ENCODE measurements at places on chromosomes 5 and 9.

GRCh38 chr5:65969539-65970393 lies 43.4 kb downstream of the ERBIN start:
- DNase-seq: no peak

GRCh38 chr5:141603923-141604717 lies 14.7 kb downstream of the DIAPH1 start:
- peak; percentile 15 for DNase-seq

DNA sequence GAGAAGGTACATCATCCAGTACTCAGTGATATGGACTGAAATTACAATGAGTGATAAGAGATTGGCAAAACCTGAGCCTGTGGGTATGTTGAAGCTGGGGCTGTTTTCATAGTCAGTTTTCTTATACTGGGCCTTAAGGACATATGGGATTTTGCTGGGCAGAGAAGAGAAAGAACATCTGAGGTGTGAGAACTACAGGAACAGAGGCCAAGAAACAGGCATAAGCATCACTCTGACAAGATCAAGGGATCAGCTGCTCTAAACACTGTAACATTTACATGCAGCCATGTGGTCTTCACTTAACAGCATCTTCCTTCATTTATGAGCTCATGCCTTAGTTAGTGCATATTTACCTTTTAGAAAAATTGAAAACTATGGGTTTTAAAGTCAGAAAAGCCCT lies 220.0 kb downstream of the TRIM36 start:
- no peak for DNase-seq

DNA sequence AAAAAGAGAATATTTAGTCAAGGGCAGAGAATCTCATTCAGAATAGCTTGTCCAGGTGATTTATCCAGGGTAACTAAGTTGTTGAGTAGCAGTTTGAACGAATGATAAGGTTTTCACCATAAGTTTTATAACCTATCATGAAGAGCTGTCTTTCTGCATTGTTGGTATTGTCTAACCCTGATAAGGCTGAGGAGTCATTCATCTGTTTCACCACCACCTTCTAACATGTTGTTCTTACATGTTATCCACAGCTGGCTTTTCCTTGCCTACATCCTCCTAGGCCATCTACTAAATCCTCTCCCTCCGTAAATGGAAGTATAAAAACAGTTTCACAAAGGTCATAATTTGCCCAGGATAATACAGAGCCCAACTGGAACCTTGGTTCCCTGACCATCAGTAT lies 24.1 kb downstream of the ZNF462 start:
- DNase-seq: no peak

DNA sequence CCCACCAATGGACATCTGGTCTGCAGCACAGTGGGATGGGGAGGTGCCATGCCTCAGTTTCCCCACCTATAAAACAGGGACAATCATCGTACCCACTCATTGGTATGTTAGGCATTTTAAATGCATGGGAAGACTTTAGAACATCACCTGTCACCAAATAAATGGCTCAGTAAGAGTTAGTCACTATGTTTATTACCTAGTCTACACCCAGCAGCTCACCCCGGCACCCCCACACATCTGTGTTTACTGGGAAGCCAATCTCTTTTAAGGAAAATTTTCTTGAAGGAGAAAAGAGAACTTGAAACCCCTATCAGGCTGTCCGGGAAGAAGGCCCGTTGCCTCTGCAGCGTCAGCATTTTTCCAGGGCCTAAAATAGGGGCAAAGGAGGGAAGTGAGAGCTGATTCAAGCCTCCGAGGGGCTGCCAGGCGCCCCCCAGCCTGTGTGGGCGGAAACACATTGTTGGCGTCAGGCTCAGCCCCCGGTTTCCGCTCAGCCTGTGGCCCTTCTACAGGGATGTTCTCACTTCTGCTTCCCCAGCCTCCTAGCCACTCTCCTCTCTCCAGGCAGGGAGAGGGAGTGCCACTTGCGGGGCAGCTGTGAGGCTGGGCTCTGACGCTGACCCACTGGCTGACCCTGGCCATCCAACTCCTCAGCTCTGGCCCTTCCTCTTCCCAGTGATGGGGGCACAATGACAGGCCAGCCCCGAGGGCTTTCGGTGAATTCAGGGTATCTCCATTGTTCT lies 4.6 kb downstream of the CSF1R start:
- DNase-seq: peak; percentile 72

GRCh38 chr9:130292106-130292505 lies 26.5 kb downstream of the HMCN2 start:
- DNase-seq: no peak

DNA sequence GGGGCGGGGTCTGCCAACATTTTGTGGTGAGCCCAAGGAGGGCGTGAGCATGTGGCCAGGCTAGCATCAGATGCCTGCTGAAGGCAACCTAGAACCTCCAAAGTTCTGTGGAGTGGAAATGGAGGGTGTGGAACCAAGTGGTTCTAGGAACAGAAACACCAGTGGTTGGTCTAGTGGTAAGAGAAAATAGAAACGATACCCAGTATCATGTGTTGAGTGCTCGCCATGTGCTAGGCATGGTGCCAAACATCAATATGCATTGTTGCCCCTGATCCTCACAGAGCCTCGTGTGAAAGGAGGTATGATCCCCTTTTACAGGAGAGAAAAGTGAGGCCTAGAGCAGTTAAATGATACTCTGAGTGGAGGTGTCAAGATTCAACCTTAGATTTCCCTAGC lies 31.5 kb upstream of the MVB12B start:
- no peak for DNase-seq

GRCh38 chr5:16313761-16314160 lies 134.2 kb upstream of the MARCHF11 start:
- no peak for DNase-seq

DNA sequence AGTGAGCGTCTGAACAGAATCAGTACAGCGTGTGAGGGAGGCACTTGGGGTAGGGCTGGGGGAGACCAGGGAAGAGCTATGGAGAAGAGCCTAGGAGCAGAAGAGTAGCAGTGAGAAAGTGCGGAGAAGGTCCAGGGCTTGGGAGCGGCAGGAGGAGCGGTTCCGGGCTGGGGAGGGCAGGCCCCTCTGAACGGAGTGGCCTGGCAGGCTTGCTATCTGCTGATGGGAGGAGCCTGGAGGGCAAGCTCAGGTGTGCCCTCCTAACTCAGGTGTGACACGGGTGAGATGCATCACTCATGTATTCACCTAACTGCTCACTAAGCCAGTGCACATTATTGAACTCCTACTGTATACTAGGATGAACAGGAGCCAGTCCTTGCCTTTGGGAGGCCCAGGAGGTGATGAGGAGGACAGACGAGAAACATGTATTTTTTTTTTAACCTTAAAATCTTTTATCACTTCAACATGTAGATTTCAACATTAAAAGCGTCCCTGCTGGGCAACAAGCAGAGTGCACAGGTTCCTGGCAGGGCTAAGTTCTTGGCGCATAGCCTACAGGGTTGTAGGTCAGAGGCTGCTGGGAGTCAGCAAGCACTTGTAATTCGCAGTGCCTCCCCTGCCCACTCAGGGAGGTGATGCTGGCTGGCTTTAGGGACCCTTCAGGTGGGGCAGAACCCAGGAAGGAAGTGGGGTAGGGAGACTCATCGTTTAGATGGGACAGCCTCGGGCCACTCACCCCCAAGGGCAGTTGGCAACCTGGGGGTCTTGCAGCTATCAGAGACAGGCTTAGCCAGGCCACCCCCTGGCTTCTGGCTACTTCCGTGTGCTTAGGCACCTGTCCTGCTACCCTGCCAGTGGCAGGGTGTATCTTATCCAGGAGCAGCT lies 55.5 kb downstream of the TMOD1 start:
- DNase-seq: no peak

DNA sequence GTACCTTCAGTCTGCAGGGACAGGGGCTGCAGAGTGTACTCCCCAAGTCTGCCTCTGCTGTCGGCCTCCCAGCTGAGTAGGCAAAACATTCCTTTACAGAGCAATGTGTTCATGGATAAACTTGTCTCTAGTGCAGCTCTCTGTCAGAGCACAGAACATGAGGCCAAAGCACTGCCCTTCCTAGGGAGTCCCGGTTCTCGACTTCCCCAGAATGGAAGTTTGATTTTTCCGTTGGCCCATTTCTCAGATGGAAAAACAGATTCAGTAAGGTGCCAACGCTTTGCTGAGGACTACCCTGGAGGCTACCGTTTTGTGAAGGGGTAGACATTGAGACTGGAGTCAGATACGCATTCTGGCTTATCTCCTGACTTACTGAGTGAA lies 422 bp upstream of the TRIM32 start:
- DNase-seq: no peak

- DNase-seq: no peak
These were observed 30.6 kb upstream of the GARNL3 start for GRCh38 chr9:127233989-127234388.

DNA sequence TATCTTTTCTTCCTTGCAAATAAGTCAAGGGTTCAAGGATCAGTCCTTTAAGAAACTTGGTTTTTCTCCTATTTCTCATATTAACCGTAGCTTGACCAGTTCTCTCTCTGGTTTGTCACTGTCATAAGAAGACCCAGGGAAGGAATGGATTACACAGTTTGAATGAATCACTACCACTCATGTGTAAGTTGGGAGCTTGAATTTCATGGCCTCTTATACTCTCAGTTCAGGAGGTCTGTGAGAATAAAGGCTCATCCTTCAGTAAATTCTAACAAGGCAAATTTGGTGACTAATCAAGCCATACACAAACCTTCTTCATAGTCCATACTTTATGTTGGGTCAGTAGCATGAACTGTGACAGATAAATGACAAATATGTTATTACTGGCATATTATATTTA lies 323.1 kb upstream of the ACTBL2 start:
- DNase-seq: no peak

- DNase-seq: no peak
These were observed 225.6 kb downstream of the ARHGEF28 start for GRCh38 chr5:73851471-73852181.

GRCh38 chr9:3508521-3509291 lies 17.1 kb downstream of the RFX3 start:
- no peak for DNase-seq

DNA sequence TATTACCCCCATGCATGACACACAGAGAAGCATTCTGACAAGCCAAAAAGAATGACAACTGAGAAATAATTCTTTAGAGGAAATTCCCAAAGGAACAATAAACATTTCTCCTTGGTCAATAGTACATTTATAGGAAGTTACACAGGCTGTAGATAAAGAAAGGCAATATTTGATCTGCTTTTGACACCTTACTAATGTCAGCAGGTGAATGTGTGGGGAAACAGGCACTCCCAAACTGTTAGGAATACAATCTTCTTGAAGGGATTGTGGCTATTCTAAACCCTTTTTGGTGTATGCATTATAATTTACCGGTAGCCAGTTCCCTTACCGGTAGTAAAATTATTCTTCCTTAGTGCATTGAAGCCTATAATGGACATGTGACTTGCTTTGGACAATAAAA lies 116.1 kb upstream of the FTMT start:
- DNase-seq: no peak

- DNase-seq: no peak
These were observed 21.0 kb upstream of the OSMR start for GRCh38 chr5:38824821-38825220.

- no peak for DNase-seq
These were observed 52.6 kb downstream of the AP3S1 start for GRCh38 chr5:115894342-115894741.

- no peak for DNase-seq
These were observed 47.6 kb upstream of the HOMER1 start for GRCh38 chr5:79561525-79561893.

GRCh38 chr5:171997011-171997410 lies 9.4 kb downstream of the FBXW11 start:
- DNase-seq: no peak

- no peak for DNase-seq
These were observed 835 bp upstream of the DND1 start for GRCh38 chr5:140674211-140674610.

DNA sequence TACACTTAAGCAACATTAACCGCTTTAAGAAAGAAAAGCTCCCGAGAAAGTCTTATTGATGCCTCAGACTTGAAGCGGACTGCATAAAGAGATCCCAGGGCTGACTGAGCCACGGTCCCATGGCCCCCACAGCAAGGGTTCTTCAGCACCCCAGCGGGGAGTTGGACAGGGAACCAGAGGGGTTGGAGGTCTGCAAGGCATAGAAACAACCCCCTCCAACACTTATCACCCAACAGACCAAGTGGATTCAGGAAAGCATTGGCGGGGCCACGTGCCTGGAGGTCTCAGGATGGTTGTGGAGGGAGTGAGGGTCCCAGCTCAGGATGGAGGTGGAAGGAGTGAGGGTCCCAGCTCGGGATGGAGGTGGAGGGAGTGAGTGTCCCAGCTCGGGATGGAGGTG lies 143.7 kb upstream of the IRX2 start:
- no peak for DNase-seq

GRCh38 chr9:130197888-130198287 lies 25.7 kb downstream of the NCS1 start:
- DNase-seq: no peak

GRCh38 chr9:89080193-89080592 lies 88.9 kb downstream of the S1PR3 start:
- no peak for DNase-seq

DNA sequence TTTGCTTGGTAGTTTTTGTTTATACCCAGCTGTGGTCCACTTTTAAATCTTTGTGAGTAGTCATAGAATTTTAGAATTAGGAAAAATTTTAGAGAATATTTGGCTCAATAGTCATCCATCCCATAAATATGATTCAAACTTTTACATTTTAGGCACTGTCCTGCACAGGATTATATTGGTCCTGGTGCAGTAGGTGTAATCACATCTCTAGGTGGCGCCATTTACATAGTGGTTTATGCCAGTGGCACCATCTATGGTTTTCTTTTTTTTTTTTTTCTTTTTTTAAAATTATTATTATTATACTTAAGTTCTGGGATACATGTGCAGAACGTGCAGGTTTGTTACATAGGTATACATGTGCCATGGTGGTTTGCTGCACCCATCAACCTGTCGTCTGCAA lies 260.7 kb upstream of the KCNN2 start:
- DNase-seq: no peak

DNA sequence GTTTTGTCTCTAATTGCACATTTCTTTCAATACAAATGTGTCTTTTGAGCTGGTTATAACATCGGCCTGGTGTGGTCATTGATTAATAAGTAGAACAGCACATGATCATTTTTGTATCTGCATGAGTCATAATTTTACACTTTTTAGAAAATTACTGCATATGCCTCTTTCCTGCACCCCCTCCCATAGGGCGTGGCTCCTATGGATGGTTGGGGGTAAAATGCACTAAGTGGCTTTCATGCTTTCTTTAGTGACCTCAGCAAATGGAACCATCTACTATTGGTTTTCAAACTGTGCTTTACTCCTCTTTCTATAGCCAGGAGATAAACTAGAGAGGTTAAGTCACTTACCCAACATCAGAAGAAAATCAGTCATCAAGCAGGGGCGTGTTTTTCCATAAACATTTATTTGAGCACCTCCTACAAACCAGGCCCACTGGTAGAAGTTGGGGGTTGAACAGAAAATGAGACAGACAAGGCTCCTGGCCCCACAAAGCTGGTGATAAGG lies 3.8 kb downstream of the ANXA6 start:
- DNase-seq: no peak

GRCh38 chr5:61342071-61342501 lies 10.0 kb downstream of the ZSWIM6 start:
- no peak for DNase-seq

DNA sequence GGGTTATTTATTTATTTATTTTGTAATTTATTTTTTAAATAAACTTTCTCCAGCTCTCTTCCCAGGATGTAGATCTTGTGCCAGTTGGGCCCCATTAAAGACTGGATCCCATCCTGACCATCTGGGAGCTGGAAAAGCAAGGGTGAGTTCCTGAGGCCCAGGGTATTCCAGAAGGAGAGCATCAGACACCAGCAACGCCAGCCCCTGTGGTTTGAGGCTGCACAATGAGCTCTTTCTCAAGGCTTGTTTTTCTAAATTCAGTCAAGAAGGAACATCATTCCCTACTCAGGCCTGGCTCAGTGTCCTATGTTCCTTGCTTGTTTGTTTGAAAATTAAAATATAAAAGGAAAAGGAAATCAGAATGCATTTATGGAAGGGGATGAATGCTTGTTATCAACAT lies 313.3 kb downstream of the EBF1 start:
- no peak for DNase-seq

All from naive B cell (primary cell).